Femur (tissue), 1 donor: ENCODE measurements at places on chromosomes 4 and X.

GRCh38 chr4:167509551-167509950 lies 275.3 kb upstream of the SPOCK3 start:
- DNase-seq = no peak

DNA sequence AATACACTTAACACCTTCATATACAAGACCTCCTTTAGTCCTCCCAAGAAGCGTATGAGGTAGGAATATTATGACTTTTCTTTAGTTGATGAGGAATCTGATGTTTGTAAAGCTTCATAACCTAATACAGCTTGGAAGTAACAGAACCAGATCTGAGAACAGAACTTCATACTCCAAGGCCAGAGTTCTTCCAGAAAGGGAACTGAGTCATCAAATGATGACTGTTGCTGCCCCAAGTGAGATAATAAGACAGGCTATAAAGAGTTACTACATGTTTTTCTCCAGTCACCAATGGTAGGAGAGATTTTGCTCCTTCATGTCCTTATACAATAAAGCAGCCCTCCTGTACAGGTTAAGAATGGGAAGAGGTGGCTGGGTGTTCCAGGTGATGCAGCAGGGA lies 74.3 kb upstream of the ANXA3 start:
- DNase-seq = no peak

- no peak for DNase-seq
These were observed 209.3 kb upstream of the MAOA start for GRCh38 chrX:43446752-43447151.

GRCh38 chr4:85860066-85860740 lies 385.3 kb downstream of the ARHGAP24 start:
- DNase-seq = no peak

GRCh38 chr4:76601791-76602190 lies 166.8 kb downstream of the SHROOM3 start:
- no peak for DNase-seq

- no peak for DNase-seq
These were observed 57.9 kb downstream of the DKK2 start for GRCh38 chr4:106978046-106978774.

DNA sequence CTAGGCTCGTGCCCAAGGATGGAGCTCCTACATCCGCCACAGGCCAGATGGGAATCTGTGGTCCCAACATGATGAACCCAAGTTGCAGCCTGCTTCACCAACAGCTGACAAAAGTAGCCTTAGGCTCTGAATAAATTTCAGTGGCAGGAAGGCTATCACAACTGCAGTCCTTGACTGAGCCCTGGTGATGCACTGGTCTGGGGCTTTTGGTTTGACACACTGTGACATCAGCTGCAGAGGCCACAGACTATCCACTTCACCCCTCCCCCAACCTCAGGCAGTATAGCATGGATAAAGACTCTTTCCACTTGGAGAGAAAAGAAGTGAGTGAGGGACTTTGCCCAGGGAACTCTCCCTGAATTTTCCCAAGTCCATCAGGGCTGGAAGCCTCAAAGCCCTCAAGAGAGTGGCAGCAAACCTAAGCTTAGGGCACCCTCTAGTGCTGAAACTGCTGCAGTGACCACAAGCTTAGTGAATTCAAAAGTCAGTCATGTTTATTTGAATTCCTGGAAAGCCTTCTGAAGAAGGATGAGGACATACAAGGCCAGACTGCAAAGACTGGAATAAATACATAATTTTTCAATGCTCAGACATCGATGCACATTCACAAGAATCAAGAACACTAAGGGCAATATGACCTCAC lies 135.0 kb upstream of the TENT5D start:
- DNase-seq = no peak

- no peak for DNase-seq
These were observed 40.1 kb downstream of the NUDT11 start for GRCh38 chrX:51456246-51456645.

DNA sequence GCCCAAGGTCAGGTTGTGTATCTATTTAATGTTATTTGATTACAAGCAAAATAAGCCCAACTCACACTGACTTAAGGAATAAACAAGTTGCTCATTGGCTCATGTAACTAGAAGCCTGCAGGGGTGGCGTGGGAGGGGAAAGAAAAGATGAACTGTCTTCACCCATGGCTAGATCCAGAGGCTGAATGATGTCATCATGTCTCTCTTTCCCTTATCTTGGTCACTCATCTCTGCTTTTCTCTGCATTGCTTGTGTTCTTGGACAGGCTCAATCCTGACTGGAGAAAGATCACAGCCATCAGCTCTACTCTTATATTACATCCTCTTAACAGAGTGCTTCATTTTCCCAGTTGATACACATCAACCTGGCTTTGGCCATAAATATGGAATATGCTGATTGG lies 290.0 kb upstream of the DIAPH2 start:
- DNase-seq = no peak

DNA sequence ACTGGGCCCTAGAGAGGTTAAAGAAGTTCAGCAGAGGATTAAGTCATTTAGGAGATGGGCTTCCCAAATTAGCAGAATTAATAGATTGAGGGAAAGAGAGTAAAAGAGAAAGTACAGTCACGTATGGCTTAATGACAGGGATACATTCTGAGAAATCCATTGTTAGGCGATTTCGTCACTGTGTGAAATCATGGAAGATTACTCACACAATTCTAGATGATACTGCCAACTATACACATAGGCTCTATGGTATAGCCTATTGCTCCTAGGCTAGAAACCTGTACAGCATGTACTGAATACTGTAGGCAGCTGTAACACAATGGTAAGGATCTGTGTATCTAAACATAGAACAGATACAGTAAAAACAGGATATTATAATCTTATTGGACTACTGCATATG lies 180.6 kb downstream of the RNF150 start:
- DNase-seq = no peak

DNA sequence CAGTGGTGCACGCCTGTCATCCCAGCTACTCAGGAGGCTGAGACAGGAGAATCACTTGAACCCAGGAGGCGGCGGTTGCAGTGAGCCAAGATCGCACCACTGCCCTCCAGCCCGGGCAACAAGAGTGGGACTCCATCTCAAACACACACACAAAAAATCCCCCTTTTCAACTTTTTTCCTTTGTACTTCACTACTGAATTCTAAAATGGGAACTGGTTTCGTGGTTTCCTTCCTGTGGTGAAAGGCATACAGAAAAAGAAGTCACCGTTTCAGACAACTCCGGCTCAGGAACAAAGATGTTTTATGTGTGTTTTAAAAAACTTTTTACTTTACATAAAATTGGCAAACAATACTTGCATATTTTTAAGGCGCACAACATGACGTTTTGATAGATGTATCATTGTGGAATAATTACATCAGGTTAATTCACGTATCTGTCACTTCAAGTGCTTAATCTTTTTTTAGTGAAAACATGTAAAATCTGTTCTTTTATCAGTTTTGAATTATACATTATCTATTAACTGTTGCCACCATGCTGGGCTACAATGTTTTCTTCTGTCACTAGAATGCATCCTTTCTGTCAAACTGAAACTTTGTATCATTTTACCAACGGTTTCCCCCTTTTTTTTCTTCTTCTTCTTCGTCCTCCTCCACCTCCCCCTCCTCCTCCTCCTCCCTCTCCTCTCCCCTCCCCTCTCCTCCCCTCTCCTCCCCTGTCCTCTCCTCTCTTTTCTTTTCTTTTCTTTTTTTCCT lies 186.0 kb downstream of the CRLF2 start:
- DNase-seq = no peak

GRCh38 chr4:139986106-139986505 lies 167.9 kb downstream of the MAML3 start:
- no peak for DNase-seq

- DNase-seq = peak; percentile 10
These were observed 63.8 kb downstream of the SEPSECS start for GRCh38 chr4:25096251-25096980.

- DNase-seq = peak; percentile 48
These were observed 20.8 kb downstream of the IRF2 start for GRCh38 chr4:184453365-184454160.

DNA sequence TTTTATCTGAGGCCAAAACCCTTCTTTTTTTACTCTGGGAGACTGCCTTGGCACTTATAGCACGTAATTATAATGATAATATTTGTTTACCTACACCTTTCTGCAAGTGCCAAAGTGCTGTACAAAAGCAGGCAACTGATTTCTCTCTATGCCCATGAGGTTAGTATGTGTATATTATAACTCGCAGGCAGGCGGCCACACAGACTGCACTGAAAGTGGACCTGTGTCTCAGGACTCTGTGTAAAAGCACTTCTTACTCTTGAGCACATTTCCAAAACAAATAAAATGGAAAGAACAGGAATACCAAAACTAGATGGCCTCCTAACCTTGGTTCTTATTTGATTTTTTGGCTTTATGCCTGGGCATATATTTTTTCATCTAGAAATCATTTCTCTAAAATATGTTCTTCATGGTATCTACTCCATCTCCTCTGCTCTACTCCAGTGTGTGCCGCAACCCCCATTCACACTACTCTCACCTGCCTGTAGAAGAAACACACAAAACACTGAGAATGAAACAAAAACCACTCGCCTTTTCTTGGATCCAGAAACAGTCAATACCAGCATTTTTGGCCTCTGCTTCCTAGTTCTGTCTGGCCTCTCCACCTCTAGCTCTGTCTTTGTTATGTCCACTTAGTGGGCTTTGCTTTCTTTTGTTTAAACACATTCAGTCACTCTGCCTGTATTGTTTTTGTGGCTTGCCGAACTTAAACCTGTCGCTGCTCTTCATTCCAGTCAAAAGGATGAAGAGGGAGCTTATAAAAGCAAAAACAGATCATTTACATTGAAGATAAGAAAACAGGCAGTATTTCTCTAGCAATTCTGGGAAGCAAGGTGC lies 934.5 kb upstream of the TENM3 start:
- DNase-seq = no peak

DNA sequence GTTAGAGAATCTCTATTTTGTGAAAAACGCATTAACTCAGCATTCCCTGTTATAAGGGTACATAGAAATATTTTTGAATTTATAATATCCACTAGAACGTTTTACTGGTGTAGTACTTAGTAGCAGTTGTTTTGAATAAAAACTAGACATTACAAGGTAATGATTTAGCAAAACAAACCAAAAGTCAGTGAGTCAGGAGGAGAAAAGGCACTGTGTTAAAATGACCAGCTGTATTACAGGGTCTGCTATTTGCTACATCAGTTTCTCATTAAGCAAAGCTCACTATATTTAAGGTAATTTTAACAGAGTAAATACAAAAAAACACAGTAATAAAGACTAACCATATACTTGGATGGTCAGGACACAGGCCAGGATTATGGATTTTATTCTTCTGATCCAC lies 152.8 kb downstream of the RASL11B start:
- no peak for DNase-seq

DNA sequence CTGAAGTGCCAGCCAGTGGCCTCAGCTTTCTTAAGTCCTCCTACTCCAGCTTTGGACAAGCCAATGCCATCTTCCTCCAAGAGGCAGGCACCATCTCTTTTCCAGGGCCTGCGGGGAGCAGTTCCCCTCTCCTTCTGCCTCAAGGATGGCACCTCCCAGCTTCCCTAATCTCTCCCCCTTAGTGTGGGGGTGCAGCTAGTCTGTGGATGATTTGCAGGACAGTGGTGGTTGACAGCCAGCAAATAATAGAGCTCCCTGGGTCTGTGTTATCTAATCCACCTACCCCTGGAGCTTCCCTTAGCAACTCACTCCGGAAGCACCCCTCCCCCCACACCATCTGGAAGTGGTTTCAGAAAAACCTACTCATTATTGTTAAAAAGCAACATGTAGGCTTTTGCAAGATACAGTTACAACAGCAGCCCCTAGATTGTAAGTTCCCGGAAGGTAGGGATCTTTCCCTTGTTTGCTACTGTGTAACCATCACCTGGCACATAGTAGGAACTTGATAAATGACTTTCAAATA lies 247.1 kb downstream of the BCOR start:
- DNase-seq = peak; percentile 59

- DNase-seq = peak; percentile 54
These were observed 404 bp downstream of the PPP2R3B start for GRCh38 chrX:386239-386767.

GRCh38 chrX:81286608-81287007 lies 84.7 kb downstream of the SH3BGRL start:
- DNase-seq = no peak

DNA sequence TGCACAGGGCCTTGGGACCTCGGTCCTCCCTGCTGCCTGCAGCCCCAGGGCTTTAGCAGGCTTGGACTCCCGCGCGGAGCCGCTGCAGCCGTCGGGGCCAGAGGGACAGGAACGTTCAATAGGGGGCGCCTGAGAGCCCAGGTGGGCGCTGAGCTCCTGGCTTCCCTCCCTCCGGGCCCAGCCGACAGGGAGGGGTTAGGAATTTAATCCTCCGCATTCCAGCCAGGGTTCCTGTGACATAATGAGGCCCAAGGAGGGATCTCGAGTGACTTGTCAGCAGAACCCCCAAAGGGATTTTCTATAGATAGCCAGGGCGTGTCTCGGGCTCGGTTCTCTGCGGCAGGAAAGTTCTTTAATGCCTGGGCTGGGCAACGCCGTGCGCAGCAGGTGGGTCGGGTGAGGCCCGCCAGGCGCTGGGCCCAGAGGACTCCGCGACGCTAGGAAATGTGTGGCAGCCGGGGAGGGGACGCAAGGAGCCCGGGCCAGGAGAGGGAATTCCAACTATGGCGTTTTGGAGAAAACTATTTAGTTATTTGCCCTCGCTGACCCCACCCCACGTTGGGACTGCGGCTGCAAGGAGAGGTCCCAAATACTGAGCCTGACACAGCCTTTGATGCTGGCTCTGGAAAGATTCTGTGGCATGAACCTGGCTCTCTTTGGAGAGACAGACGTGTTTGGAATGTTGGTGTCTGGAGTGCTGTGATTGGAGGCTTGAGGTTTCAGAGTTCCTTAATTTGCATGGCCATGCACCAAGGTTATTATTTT lies 285.2 kb upstream of the GATB start:
- peak; percentile 65 for DNase-seq

DNA sequence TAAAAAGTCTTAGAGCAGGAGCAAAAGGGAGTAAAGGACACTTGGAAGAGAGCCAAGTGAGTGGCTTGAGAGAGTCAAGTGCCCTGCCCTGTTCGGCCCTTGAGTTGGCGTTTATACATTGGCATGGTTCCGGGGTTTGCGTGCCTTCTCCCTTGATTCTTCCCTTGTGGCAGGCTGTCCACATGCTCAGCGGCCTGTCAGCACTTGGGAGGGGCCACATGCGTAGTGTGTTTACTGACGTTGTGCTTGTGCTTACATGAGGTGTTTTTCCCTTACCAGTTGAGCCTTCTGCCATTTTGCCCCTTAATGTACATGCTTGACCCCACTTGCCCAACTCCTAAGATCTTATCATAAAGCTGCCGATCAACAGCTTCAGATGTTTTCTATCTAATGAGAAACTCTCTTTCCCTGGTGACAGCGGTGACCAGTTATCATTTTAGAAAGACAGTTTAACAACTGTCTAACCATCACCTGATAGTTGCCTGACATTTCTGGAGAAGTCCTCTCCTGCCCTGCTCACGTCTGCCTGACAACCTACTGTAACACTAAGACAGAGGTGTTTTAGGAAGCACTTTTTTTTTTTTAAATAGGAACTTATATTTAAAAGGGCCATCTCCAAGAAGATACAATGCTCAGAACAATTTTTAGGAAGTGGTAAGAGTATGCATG lies 49.5 kb upstream of the GC start:
- DNase-seq = no peak

DNA sequence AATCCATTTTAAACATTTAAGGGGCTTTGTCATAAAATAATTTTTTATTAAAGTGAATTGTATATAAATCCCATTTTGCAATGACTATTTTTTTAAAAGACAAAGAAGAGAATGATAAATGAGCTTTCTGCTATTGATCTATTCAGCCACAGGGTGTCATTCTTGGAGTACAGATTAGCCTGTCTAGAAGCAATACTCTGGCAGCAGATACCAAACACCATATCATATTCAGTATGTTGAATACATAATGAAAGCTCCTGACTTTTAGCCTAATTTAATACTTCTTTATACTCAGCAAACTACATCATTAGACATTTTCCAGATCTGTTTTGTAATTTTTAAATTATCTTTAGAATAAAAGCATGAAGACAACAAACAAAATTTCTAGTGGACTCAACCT lies 496.3 kb downstream of the PDGFC start:
- DNase-seq = no peak
